Stimulated activated CD8-positive, alpha-beta memory T cell treated with anti-CD3 and anti-CD28 coated beads, Interleukin-4, amount 100 ng/mL, for 1 hour (primary cell): ENCODE measurements at places on chromosomes 1 and 21.

DNA sequence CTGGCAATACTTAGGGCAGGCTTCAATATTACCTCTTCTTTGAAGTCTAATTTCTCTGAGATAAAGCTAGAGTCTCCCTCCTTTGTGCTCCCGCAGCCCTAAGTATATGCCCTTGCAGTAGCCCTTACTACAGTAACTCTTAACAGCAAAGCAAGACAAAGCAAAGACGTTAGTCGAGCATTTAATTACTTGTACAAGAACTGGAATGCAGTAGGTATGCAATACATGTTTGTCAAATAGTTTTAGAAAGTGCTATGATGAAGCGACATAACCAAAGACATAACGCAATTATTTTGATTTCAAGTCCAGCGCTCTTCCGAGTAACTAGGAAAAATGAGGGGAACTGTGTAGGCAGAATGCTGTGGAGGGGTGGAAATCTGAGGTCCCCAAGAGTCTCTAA is 1.6 kb downstream of the P3H1 start:
- DNase-seq, result no peak

GRCh38 chr1:188689542-188689941 is 1788.1 kb downstream of the BRINP3 start:
- no peak for DNase-seq

- DNase-seq, result no peak
Observed at GRCh38 chr1:117794073-117794472, 135.3 kb downstream of the GDAP2 start.

GRCh38 chr1:58367217-58367616 is 179.3 kb downstream of the OMA1 start:
- no peak for DNase-seq

DNA sequence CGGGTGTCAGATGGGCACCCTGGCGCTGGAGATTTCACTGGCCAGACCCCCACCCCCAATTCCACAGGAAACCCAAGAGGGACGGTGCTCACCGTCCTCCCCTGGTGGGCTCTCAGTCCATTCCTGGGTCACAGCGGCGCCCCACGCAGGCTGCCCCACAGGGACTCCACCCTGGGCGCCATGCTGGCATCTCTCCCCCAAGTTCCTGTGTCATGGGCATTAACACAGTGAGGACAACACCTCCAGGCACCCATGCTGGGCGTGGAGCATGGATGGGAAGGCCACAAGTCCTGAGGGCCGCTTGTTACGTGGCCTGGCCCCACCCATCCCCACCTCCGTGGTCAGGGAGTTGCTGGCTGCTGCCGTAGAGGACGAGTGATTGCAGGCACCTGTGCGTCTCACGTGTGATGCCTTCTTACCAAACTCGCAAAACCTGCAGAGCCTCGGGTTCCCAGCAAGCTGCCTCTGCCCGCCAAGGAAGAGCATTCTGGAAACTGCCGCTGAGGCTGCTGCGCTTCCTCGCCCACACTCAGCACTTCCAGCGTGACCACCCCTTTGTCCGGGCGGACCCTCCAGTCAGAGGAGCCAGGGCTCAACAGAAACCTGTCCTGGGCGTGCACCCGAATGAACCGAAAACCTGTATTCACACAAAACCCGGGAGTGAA is 60.3 kb downstream of the SLX9 start:
- no peak for DNase-seq

DNA sequence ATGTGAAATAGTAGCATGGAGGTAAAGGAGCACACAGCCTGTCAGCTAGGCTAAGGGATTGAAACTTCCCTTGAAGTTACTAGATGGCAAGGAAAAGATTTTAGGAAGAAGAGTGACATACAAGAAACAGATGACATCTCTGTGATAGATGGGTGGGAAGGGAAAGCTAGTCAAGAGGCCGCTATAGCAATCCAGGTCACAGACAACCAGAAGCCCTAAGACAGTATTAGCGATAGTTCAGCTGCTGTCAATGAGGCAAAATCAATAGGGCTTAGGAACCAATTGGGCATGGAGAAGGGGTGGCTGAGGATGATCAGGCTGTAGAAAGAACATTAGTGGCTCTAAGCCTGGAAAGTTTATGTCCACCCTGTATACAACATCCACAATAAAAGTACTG is 111.1 kb downstream of the GLUL start:
- DNase-seq, result no peak

GRCh38 chr1:87392248-87393192 is 63.8 kb downstream of the LMO4 start:
- DNase-seq, result no peak

DNA sequence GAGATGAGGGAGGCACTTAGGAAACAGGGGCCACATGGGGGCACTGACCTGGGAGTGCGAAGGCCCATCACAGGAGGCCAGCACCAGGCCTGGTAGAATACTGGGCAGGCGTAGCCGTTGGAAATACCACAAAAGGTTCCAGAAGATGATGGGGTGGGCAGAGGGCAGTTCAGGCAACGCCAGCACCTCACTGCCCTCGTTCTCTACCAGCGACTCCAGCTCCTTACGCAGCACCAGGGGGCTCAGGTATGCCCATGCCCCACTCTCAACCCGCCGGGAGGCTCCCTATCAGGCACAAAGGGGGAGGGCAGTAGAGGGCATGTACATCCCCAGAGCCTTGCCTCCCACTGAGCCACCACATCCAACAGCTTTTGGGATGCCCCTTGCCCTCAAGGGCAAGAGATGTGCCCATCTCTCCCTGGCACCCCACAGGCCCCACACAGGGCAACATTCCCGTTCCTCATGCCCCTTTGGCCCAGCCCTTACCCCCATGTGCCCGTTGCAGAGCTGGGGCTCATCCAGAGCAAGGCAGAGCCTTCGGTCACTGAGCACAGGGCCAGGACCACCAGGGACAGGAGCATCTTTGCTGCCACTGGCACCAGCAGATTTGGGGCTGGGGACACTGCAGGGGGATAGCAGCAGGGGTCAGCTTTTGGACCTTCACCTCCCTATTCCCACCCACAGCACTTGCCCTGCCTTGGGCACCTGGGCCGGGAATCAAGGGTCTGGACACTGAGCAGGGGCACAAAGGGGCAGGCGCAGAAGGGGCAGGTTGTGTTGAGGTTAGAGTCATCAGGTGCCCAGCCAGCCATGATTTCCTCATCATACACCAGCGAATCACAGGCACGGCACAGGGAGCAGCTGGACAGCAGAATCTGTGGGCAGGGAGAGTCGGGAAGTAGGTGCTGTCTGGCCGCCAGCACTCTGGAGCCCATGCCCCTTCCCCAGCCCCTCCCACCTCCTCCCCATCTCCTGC is 9.7 kb upstream of the GATAD2B start:
- no peak for DNase-seq

DNA sequence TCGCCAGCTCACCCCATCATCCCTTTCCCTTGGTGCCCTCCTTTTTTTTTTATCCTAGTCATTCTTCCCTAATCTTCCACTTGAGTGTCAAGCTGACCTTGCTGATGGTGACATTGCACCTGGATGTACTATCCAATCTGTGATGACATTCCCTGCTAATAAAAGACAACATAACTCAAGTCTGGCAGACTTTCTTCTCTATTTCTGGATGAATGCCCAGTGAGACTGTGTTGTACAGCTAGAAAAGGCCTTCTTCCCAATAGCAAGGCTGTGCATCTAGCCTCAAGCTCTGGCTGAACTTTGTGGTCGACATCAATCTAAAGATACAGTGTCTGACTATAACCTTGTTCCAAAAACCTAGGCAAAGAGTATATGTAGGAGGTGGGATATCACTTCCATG is 6.4 kb downstream of the IL24 start:
- no peak for DNase-seq

GRCh38 chr1:7579016-7579415 is 192.1 kb upstream of the VAMP3 start:
- DNase-seq, result no peak

GRCh38 chr1:31399976-31400375 is 13.0 kb upstream of the SERINC2 start:
- DNase-seq, result no peak

DNA sequence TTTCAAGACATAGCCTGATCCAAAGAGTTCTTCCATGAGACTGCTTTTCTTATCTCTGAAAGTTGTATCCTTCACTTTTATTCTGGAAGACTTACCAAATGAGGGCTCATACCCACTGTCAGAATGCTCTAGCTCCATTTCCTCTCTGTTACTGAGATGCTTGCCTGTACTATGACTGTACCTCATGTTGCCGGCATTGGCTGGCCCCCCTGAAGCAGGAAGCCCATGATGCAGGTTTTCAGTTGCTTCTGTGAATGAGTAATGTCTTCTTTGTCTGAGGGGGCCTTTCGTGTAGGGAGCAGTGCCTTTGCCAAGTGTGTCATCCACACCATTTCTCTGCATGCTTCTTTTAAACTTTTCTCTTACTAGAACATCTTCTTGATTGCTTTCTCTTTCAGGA is 39.5 kb downstream of the LCA5L start:
- DNase-seq, result no peak
